ENCODE measurements at places on chromosomes 7 and 10.

GRCh38 chr7:10222976-10223375 lies 750.7 kb upstream of the PHF14 start:
- no peak for DNase-seq

GRCh38 chr10:33257439-33258080 lies 76.9 kb downstream of the NRP1 start:
- no peak for DNase-seq

- DNase-seq: peak; percentile 62
These were observed 44.1 kb upstream of the CDK6 start for GRCh38 chr7:92880212-92881090.

- no peak for DNase-seq
These were observed 508.4 kb downstream of the TFEC start for GRCh38 chr7:115522174-115522573.

GRCh38 chr7:48847917-48848316 lies 76.4 kb upstream of the CDC14C start:
- DNase-seq: no peak

- DNase-seq: no peak
These were observed 147.3 kb downstream of the NRCAM start for GRCh38 chr7:108308903-108309302.

DNA sequence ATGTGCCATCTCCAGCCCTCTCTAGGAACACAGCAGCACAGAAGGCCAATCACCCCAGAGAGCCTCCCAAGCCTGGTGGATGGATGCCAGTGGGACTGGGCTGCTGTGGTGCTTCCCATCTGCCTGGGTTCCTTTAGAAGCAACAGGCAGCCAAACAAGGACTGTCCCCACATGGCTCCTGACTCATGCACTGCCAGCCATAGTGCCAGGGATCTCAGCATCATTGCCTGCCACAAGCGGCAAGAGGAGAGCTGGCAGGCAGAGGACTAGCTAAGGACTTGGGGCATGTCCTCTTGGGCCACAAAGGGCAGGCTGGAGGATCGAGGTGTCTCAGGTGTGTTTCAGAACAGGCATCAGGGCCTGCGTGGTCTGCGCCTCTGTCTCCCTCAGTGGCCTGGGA lies 23.4 kb upstream of the FIGNL1 start:
- no peak for DNase-seq

DNA sequence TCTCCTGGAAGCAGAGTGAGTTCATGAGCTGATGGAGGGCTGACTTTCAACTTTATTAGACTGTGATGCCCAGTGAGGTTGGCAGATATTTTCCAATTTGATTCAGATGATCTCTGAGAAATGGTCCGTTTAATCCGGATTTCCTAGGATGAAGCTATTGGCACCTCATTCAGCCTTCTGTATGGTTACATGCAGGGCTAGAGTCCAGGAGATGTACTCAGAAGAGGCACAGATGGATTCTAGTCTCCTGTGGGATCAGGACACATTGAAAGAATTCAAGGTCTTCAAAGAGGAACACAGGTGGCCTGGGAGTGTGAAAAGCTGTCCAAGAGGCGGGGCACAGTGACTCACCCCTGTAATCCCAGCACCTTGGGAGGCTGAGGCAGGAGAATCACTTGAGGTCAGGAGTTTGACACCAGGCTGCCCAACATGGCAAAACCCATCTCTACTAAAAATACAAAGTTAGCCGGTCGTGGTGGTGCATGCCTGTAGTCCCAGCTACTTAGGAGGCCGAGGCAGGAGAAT lies 23.0 kb upstream of the RHEB start:
- DNase-seq: no peak

- DNase-seq: no peak
These were observed 3.0 kb downstream of the DOCK1 start for GRCh38 chr10:126908225-126908624.

GRCh38 chr7:32489788-32490126 lies 423 bp downstream of the LSM5 start:
- DNase-seq: no peak

DNA sequence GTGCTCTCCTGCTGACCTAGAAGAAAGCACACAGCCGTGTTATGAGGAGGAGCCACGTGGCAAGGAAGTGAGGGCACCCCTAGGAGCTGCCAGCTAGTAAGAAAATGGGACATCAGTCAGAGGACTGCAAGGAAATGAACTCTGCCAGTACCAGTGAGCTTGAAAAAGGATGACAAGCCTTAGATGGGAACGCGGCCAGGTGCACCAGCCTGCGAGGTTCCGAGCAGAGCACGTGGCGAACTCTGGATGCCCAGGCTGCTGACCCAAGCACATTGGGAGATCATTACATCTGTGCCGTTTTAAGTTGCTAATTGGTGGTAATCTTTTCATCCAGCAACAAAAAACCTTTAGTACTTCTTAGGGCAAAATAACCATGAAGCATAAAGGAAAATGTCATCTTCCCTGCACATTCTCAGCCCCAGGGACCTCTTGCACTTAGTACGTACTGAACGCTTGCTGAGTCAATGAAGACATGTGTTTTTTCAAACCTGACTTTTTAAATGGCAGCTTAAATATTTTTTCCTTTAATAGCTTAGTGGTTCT lies 69.4 kb downstream of the AMZ1 start:
- no peak for DNase-seq

DNA sequence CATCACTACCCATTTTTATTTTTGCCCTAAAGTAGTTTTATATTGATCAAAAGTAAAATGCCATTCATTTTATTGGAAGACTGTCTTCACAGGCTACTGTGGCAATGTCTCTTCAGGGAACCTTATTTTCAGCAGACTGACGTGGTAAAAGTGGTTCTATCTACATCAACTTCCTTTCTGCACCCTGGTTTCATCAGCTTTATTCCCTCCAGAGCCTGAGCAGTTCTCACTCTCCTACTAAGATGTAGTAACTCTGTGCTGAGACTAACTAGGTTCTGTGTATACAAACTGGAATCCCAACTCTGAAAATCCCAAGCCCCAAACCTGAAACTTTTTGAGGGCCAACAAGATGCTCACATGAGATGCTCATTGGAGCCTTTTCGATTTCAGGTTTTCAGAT lies 155.3 kb downstream of the SFMBT2 start:
- no peak for DNase-seq

- no peak for DNase-seq
These were observed 3.1 kb downstream of the ABHD11 start for GRCh38 chr7:73735528-73735905.

DNA sequence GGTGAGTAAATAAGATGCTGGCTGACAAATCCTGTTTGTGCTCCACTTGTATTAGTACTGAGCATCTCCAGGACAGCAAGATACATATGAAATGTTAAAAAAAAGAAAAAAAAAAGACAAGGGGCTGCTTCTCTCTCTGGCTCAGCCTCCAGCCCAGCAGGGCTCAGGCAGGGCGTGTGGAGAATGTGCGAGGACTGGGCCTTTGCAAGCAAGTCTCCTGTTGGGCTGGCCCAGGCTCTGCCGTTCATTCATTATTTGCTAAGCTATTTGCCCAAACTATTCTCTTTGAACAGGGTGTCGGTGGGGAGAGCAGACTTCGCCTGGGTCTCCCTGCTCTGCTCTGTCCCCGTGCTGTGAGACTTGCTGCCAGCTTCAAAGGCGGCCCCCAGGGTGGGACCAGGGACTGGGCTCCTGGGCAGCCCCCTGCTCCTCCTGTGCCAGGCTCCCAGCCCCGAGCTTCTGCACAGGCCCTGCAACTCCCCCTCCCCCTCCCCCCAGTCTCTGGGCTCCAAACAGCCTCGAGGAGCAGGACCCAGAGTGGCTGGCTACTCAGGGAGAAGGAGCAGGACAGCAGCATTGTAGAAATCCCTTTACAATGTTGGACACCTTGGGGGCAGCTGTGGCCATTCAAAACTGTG lies 25.6 kb upstream of the MGMT start:
- peak; percentile 52 for DNase-seq

DNA sequence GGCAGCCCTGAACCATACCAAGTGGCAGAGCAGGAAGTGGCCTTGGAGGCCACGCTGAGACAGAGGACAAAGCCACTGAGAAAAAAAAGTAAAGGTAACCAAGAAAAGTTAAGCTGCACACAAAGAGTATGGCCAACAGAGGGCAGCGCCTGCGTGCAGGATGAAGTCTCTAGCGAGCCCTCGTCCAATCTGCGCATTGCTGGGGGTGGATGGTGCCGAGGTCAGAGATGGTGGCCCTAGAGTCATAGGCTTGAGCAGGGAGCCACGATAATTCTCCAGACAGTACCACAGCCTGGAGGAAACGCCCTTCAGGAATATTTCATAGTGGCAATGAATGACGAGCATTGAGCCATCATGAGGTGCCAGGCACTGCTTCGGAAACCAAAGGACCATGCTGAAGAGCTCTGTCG lies 9.7 kb downstream of the ATP6V0E2 start:
- DNase-seq: peak; percentile 84

DNA sequence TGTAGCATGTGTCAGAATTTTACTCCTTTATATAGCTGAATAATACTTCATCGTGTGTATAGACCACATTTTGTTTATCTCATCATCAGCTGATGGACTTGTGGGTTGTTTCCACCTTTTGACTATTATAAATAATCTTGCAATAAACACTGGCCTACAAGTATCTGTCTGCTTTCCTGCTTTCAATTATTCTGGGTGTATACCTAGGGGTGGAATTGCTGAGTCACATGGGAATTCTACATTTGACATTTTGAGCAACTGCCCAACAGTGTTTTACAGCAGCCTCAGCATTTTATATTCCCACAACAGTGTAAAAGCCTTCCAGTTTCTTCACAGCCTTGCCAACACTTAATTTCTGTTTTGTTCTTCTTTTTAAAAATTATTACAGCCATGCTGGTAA lies 200.3 kb upstream of the PRSS1 start:
- no peak for DNase-seq

Data from neural progenitor cell (in vitro differentiated cells).